Vagina (tissue), 2 donors: ENCODE measurements at places on chromosomes 2 and 18. TPM values are rescaled to one million over a fixed set of nuclear protein-coding genes. Genes with fewer than 3 reads are reported as not detected.
A peak's percentile ranks its signal among the peaks of the same experiment; 100 is the strongest.

DNA sequence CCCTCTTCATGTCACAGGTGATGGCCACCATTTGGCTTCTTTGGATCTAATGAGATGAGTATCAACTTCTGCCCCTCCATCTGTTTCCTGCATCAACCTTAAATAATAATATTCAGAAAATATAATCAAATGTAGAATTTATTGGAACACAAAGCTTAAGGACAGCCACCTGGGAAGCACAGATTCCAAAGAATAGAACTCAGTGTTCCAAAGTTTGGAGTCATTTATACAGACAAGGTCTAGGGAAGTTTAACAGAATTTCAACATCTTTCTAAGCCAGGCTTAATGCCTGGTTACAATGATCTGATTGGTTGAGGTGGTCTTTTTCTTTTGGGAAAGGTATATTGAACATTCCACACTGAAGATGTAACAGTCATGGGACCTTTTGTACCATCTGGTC lies 218.0 kb upstream of the PIEZO2 start:
- no peak overlapping the region for H3K4me3 ChIP-seq
- no peaks in the 10 kb centered on the region for H3K27me3 ChIP-seq
- H3K36me3 ChIP-seq, result no peaks in the 10 kb centered on the region
- DNase-seq, result no peak
- no peaks in the 10 kb centered on the region for H3K4me1 ChIP-seq
- no peak overlapping the region for H3K27ac ChIP-seq

GRCh38 chr2:39837856-39838453 lies 58.9 kb upstream of the THUMPD2 start:
- DNase-seq, result no peak
- H3K4me1 ChIP-seq, result no peaks in the 10 kb centered on the region
- H3K27me3 ChIP-seq, result no peaks in the 10 kb centered on the region
- no peak overlapping the region for H3K27ac ChIP-seq
- H3K4me3 ChIP-seq, result no peak overlapping the region
- H3K36me3 ChIP-seq, result no peaks in the 10 kb centered on the region

- H3K27ac ChIP-seq, result no peak overlapping the region
- H3K36me3 ChIP-seq, result no peaks in the 10 kb centered on the region
- no peak overlapping the region for H3K4me3 ChIP-seq
- no peaks in the 10 kb centered on the region for H3K27me3 ChIP-seq
- no peaks in the 10 kb centered on the region for H3K4me1 ChIP-seq
Observed at GRCh38 chr2:27804146-27804545, 32.6 kb downstream of the MRPL33 start.

GRCh38 chr2:189639007-189639609 lies 22.2 kb upstream of the ASNSD1 start:
- no peak overlapping the region for H3K4me3 ChIP-seq
- no peak for DNase-seq
- no peaks in the 10 kb centered on the region for H3K4me1 ChIP-seq
- H3K27ac ChIP-seq, result no peak overlapping the region
- no peaks in the 10 kb centered on the region for H3K36me3 ChIP-seq

DNA sequence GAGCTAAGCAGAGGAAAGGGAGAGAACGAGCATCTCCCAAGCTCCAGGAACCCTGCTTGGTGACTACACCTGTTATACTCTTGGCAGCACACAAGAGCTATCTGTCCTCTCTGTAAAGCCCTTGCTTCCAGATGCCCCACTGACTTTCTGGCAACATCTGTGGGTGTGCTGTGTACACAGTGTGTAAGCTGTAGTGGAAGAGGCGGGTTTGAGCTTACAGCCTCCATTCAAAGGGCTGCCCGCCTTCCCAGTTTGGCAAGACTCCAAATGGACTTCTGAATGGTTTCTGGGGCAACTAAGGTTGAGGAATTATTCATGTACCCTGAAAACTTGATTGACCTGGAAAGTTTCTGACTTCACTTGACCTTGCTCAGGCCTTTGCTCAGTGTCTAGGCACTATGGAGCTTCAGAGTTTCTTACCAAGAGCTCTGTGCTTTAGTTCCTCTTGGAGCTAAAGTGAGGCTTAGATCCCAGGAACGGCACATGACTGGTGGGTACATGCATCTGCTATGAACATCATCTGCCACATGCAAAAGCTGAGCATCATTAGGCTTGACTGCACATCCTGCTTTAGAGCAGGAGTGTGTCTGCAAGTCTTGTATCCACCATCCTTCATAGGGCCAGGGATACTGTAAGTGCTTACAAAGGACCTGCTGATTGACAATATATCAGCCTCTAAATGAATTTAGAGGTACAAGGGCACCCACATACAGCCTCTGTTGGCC lies 290.9 kb upstream of the SIX2 start:
- no peak for DNase-seq
- no peaks in the 10 kb centered on the region for H3K4me1 ChIP-seq
- H3K27ac ChIP-seq, result no peak overlapping the region
- no peaks in the 10 kb centered on the region for H3K36me3 ChIP-seq
- no peaks in the 10 kb centered on the region for H3K27me3 ChIP-seq

DNA sequence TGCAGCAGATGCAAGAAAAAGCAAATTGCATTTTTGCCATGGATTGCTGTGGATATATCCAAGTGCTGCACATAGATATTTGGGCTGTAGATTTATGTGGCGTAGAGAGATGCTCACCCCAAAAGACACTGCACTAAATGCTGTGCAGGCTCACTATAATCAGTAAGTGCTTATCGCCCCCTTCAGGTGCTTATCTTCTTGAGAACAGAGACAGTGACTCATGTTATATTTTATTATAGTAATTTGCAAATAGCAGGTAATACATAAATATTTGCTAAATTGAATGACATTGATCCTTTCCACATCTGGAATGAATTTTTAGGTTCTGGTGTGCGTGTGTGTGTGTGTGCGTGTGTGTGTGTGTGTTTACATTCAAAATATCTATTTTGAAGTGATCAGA lies 36.8 kb upstream of the PLEKHM3 start:
- no peaks in the 10 kb centered on the region for H3K4me1 ChIP-seq
- H3K4me3 ChIP-seq, result no peak overlapping the region
- H3K36me3 ChIP-seq, result no peaks in the 10 kb centered on the region
- no peak for DNase-seq
- H3K27me3 ChIP-seq, result no peaks in the 10 kb centered on the region
- H3K27ac ChIP-seq, result no peak overlapping the region

- H3K27me3 ChIP-seq, result peaks cover 16% of the 10 kb centered on the region
- H3K4me3 ChIP-seq, result no peak overlapping the region
- peaks cover 29% of the 10 kb centered on the region for H3K4me1 ChIP-seq
- DNase-seq, result no peak
- H3K27ac ChIP-seq, result no peak overlapping the region
Observed at GRCh38 chr2:181685150-181685688, 4.9 kb upstream of the NEUROD1 start.

DNA sequence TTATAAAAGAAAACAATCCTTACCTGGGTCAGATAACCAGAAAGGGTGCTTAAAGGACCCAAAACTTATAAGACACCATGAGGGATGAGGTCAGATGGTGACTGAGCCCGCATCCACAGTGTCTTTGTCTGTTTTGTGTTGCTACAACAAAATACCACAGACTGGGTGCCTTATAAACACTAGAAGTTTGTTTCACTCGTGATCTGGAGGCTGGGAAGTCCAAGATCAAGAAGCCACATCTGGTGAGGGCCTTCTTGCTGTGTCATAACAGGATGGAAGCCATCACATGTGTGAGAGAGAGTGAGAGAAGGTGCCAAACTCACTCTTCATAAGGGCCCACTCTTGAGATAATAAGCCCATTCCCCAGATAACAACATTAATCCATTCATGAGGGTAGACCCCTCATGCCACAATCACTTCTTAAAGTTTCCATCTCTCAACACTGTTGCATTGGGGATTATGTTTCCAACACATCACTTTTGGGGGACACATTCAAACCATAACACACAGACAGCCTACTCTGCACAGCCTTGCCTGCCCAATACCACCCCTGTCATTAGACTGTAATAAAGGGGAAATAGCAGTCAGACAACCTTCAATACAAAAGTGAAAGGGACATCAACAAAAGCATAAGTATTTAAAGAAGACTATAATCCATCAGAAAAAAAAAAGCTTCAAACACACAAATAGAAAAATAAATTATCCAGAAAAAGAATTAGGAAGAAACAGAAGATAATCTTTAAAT lies 249.8 kb downstream of the ANAPC1 start:
- H3K27me3 ChIP-seq, result no peaks in the 10 kb centered on the region
- no peak overlapping the region for H3K27ac ChIP-seq
- H3K4me3 ChIP-seq, result no peak overlapping the region
- no peaks in the 10 kb centered on the region for H3K4me1 ChIP-seq

DNA sequence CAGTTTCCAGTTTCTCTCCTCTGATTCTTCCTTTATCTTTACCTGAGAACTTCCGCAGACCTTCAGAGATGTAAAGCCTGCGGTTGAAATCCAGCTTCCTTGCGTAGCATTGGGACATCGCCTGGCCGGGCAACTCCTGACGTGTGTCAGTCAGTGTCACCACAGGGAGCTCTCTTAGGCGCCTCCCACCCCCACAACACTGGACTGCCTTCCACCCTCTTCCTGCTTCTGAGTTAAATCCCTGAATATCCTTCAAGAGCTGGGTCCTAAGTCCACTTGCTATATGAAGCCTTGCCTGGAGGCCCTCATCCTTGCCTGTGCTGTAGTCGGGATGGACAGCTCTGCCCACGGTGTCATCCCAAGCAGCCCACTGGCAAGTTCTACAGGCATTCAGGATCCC lies 179.4 kb downstream of the SEPTIN10 start:
- no peak overlapping the region for H3K4me3 ChIP-seq
- H3K27ac ChIP-seq, result no peak overlapping the region
- H3K27me3 ChIP-seq, result no peaks in the 10 kb centered on the region
- H3K36me3 ChIP-seq, result no peaks in the 10 kb centered on the region
- DNase-seq, result no peak
- no peaks in the 10 kb centered on the region for H3K4me1 ChIP-seq

DNA sequence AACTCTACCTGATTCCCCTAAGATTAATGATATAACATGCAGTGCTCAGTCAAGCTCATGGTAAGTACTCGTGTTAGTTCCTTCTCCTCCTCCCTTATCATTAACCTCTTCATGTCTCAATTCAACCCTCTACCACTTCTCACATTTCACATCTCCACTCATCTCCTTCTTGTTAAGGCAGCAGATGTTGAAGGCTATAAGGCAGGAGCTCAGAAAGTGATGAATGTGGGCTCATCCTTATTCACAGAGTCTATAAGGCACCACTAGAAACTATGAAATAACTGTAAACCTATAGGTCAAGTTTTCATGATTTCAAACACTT lies 56.0 kb downstream of the CLHC1 start:
- DNase-seq, result no peak
- H3K4me3 ChIP-seq, result no peak overlapping the region
- H3K27ac ChIP-seq, result no peak overlapping the region
- H3K36me3 ChIP-seq, result no peaks in the 10 kb centered on the region

DNA sequence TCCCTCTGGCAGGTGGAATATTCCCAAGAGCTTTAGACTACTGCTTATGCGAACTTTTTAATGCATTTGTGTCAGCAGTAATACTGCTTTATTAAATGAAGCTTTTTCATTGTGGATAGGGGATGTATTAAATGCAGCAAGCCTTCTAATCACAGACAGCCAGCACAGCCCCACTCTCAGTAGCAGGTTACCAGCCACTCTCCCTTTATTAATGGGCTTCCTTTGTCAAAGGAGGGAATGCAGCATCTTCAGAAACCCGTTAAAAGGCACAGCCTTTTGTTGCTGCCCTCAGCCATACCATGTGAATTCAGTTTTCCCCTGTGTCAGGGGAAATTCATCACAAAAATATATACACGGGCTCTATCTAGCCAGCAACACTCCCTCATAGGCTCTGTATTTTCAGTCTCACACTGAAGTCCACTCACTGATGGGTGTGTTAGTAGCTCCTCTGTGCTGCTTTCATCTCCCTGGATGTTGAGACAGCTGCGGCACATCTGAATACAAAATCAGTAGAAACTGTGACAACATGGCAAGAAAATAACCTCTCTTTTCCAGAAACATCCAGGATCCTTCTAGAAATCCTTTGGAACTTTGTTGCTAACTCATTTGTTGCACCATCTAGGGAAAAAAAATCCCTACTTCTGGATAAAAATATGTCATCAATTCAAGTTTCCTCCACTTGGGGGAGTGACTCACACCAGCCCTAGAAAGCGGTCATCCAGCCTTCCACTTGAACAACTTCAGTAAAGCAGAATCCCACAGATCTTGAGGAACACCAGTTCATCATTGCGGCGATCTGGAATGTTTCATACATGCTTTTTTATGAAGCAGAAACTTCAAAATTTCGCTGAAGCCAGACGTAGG lies 48.4 kb downstream of the LRRTM1 start:
- H3K27ac ChIP-seq, result no peak overlapping the region
- no peak for DNase-seq
- H3K36me3 ChIP-seq, result no peaks in the 10 kb centered on the region
- H3K27me3 ChIP-seq, result no peaks in the 10 kb centered on the region
- no peak overlapping the region for H3K4me3 ChIP-seq
- H3K4me1 ChIP-seq, result no peaks in the 10 kb centered on the region

GRCh38 chr2:45237850-45238542 lies 228.7 kb upstream of the SIX2 start:
- H3K27ac ChIP-seq, result peak overlapping the region; percentile 47
- no peak overlapping the region for H3K4me3 ChIP-seq
- H3K4me1 ChIP-seq, result peaks cover 15% of the 10 kb centered on the region
- H3K36me3 ChIP-seq, result no peaks in the 10 kb centered on the region
- H3K27me3 ChIP-seq, result no peaks in the 10 kb centered on the region

DNA sequence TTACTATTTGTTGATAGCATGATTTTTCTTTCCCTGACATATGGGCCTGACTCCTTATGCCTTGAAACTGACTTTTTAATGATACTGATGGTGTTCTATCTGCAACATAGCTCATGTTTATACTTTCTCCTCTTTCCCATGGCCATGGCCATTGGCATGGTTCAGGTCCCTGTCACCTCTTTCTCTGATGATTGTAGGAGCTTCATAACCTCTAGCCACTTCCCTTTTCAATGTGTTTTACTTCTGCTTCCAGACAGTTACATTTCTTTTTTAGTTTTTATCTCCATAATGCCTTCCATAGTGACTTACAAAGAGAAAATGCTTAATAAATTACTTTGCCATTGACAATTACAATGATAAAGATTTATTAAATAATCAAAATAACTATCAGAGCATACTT lies 177.9 kb upstream of the SETBP1 start:
- H3K27ac ChIP-seq, result no peak overlapping the region
- no peaks in the 10 kb centered on the region for H3K27me3 ChIP-seq
- no peak overlapping the region for H3K4me3 ChIP-seq
- DNase-seq, result no peak
- no peaks in the 10 kb centered on the region for H3K36me3 ChIP-seq
- no peaks in the 10 kb centered on the region for H3K4me1 ChIP-seq

- H3K27me3 ChIP-seq, result no peaks in the 10 kb centered on the region
- H3K27ac ChIP-seq, result no peak overlapping the region
- H3K4me3 ChIP-seq, result no peak overlapping the region
- H3K36me3 ChIP-seq, result no peaks in the 10 kb centered on the region
- DNase-seq, result no peak
- H3K4me1 ChIP-seq, result no peaks in the 10 kb centered on the region
Observed at GRCh38 chr2:163717993-163718680, 17.7 kb downstream of the FIGN start.

GRCh38 chr2:98444436-98445176 lies at the start of gene INPP4A:
TSS of gene INPP4A (plus strand) at chr2:98444858. CDS start at chr2:98520049, 75,191 bp downstream.
- no peaks in the 10 kb centered on the region for H3K36me3 ChIP-seq
- H3K27me3 ChIP-seq, result no peaks in the 10 kb centered on the region
- H3K4me1 ChIP-seq, result peaks cover 17% of the 10 kb centered on the region
- no peak for DNase-seq

IL36RN gene
- total RNA-seq, result 0.25 TPM

IL36G gene
- not detected for total RNA-seq

EFR3B gene
- 1.5 TPM for total RNA-seq

COBLL1 gene
- 79.6 TPM for total RNA-seq

DAW1 gene
- total RNA-seq, result not detected

LRATD1 gene
- total RNA-seq, result 32.7 TPM

MREG gene
- 11.8 TPM for total RNA-seq

CFAP65 gene
- not detected for total RNA-seq

SCN2A gene
- total RNA-seq, result 1.2 TPM

LCT gene
- total RNA-seq, result not detected
